ENCODE measurements at places on chromosomes 16 and 17.

- DNase-seq: no peak
Observed at GRCh38 chr17:41518789-41519449, at the start of gene KRT15. Gene KRT15 (minus strand): TSS chr17:41518890. CDS start chr17:41518827, 63 bp downstream.

DNA sequence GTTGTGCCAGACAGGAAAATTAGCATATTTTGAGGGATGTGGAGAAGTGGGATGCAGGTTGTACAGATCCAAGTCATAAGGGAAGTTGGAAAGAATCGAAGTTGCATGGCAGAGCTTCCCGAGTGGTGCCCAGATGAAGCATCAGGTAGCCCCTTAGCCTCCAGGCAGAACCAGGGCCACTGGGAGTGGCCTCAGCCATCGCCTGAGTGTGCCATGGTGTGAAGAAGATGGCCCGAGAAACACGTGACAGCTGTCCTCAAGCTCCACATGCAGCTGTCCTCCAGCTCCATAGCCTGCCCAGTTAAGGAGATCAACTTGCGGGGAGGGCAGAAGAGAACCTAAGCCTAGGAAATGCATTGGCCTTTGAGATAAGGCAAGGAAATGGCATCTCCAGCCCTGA is 33.5 kb downstream of the TMC6 start:
- DNase-seq: no peak

GRCh38 chr16:20948444-20948843 is 47.9 kb downstream of the LYRM1 start:
- DNase-seq: no peak

DNA sequence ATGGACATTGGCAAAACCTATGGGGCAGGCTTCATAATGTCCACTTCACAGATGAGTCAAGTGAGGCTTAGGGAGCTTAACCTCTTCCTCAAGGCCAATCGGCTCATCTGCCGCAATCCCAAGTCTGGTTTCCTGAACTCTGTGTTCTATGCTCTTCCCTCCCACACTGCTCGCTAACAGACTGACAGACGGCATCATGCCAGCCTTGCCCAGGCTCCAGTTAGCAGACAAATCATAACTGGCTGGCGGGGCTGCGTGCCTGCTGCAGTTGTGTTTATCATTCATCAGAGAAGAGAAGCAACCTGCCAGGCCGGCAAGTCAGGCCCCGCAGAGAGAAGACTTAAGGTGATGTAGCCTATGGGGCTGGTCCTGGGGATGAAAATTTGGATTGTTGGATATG is 216.2 kb upstream of the ASIC2 start:
- DNase-seq: no peak

GRCh38 chr16:86733546-86734254 is 155.4 kb downstream of the FOXL1 start:
- no peak for DNase-seq

GRCh38 chr17:82239401-82239925 is 10.6 kb downstream of the SLC16A3 start:
- no peak for DNase-seq

All from CD4-positive, alpha-beta T cell treated with Interleukin-12 subunit alpha and Interleukin-12 subunit beta, for 1 hour (primary cell).